ENCODE measurements at places on chromosomes 12 and 14.

- no peak for DNase-seq
Observed at GRCh38 chr12:120983759-120984158, 5.4 kb downstream of the HNF1A start.

GRCh38 chr12:114302606-114303315 lies 103.2 kb downstream of the TBX5 start:
- no peak for DNase-seq

DNA sequence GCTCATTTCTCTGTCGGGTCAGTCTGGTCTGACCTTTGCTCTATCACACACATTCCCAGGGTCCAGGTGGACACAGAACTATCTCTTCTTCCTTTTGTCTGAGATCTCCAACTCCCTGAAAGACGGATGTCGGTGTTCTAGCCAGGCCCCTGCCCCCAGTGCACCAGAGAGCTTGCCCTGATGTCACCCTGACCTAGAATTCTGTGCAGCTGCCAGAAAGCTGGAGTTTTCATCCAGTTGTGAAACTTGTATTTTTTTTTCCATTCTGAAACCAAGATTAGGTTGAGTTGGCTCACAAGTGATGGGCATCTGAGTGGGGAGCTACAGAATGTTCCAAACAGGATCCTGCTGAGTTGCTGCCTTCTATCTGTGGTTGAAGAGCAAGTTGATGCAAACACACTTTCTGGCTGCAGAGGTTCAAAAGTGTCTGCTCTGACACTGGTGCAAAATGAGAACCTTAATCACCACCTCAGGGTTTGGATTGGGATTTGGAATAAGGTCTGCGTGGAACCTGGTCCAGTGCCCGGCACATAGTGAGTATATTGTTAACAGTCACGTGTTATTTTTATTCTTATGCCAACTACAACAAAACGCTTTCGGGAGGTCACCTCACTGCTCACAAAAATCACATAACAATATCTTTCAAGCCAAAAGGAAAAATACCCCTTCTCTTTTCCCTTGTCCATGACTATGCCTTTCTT lies 211.5 kb downstream of the SLC15A4 start:
- no peak for DNase-seq

DNA sequence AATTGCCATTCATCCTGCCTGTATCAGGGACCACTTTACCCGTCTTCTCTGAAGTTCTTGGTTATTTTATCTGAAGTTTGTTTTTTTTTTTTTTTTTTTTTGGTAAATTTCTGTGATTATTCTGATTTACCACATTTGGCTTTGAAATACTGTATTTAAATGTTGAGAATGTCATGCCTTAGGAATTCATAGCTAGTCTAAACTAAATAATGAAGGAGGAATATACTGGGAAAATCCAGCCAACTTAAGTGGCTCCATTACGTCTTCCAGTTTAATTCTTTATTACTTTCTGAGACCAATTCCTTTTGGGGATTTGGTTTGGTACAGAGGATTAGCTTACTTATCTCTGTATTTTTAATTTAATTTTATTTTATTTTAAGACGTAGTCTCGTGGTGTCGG lies 60.3 kb upstream of the KCNMB4 start:
- DNase-seq, result no peak

DNA sequence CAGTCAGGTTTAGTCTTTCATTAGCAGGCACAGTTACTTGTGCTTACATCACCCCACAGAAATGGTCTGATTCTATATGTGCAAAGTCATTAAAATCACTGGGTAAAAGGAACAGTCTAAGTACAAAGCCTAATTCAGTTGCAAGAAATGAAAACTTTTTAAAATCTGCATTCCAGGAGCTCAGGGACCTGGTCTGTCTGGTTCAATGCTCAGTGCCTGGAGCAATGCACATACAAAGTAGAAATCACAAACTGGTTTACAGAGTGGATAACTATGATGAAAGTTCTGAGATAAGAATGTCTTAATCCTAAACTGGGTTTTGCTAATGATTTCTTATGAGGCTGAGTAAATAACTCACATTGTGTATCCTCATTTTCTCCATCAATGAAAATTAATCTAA lies 28.7 kb downstream of the LMNTD1 start:
- no peak for DNase-seq

GRCh38 chr14:37436519-37436918 lies 158.5 kb downstream of the FOXA1 start:
- no peak for DNase-seq

- no peak for DNase-seq
Observed at GRCh38 chr14:104865081-104865630, at the start of gene CEP170B. Gene CEP170B, plus strand, starts transcription at chr14:104865268. Its CDS starts 3,183 bp downstream, at chr14:104868451.

- DNase-seq, result no peak
Observed at GRCh38 chr14:38291681-38292467, 36.0 kb upstream of the CLEC14A start.

DNA sequence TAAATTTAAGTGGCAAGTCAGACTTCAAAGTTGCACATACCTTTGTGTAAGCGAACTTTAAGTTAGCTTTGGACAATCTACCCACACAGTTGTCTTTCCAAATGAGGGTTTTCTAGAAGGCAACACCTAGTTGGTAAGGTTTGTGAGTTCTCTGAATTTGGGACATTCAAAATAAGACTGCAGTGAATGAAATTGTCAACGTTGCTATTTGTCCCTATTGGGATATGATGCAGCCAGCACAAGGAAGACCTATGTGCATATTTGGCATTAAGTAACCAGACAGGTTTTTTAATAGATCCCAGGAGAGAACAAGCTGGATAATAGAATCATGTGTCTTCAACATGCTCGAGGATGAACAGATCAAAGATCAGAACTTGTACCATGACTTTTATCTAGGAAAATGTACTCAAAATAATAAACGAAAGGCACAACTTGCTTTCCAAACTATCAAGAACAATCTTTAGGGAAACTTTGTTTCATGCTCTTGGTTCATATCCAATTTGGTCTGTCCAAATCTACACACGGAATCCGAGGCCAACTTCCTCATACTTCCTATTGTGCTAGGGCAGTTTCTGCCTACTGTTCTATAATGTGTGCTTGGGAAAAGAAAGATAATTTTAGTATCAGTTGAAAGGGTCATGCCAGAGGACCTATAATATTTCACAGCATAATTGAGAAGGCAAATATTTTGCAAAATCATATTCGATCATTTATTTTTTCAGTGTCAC lies 284.2 kb upstream of the SOX5 start:
- DNase-seq, result no peak

DNA sequence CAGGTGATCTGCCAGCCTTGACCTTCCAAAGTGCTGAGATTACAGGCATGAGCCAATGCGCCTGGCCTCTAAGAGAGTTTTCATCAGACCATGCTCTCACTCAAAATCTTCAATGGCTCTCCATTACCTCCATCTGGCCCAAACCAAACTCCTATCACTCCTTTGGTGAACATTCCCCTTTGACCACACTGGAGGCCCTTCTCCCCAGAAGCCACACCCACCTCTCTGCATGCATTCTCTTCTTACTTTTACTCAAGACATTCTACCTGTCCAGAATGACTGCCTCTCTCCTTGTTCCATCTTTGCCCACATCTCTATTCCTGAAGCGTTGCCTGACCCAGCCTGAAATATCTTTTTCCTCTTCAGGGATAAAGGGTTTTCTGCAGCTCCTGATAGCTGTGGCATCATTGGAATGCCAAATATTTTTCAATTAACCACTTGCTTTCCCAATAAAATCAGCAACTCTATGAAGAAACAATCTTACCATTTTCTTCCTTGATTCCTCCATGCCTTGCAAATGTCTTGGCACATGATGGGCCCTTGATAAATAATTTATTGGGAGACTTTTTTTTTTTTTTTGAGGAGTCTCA lies 15.5 kb downstream of the PLEK2 start:
- DNase-seq, result no peak

DNA sequence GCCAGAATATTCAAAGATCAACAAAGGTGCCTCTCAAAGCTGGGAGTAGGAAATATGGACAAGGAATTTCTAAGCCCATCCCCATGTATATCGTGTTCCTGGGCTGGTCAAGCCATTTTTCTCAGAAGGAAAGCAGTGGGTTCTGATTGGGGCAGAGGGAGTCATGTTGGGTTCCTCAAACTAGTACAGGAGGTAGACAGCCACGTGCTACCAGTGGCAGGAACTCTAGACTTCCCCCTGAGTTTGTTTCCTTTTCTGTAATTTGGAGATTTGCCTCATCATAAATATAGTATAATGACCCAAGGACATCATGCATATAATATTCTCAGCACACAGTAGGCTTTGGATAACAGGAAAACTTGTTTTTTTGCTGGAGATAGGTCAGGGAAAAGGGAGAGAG lies 16.4 kb upstream of the PLEKHH1 start:
- DNase-seq, result no peak

- DNase-seq, result no peak
Observed at GRCh38 chr14:55398679-55399078, 13.0 kb downstream of the ATG14 start.

- DNase-seq, result no peak
Observed at GRCh38 chr12:121331248-121331647, 21.0 kb downstream of the ANAPC5 start.

DNA sequence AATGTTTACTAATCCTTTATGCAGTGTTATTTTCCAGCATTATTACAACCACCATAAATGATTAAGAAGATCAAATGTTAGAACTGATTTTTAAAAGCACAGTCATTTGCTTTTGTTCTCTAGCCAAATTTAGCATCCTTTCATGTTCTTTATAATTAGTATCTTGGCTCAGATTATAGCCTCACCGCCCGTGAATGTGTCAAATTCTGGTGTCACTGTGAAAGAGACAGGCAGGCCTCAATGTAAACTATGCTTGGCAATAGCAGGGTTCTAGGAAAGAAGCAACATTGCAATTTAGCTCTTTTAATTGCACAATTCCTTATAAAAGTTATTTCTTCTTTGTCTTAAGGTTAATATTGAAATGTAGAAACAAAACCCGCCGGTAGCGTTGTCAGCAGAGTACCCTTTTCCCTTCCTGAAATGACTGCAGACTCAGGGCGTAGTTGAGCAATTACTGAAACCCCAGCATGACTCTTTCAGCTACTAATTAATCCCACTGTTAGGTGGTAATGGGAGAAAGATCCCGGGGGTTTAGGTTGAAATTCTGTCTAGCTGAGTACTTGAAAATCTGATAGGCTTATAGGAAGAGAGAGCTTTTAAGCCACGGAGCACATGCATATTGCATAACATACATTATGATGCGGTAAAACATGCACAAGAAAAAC lies 1600.5 kb upstream of the SEL1L start:
- no peak for DNase-seq

GRCh38 chr12:51470116-51470515 lies 45.5 kb downstream of the SLC4A8 start:
- no peak for DNase-seq

GRCh38 chr12:115740586-115741155 lies 536.8 kb downstream of the MED13L start:
- no peak for DNase-seq

DNA sequence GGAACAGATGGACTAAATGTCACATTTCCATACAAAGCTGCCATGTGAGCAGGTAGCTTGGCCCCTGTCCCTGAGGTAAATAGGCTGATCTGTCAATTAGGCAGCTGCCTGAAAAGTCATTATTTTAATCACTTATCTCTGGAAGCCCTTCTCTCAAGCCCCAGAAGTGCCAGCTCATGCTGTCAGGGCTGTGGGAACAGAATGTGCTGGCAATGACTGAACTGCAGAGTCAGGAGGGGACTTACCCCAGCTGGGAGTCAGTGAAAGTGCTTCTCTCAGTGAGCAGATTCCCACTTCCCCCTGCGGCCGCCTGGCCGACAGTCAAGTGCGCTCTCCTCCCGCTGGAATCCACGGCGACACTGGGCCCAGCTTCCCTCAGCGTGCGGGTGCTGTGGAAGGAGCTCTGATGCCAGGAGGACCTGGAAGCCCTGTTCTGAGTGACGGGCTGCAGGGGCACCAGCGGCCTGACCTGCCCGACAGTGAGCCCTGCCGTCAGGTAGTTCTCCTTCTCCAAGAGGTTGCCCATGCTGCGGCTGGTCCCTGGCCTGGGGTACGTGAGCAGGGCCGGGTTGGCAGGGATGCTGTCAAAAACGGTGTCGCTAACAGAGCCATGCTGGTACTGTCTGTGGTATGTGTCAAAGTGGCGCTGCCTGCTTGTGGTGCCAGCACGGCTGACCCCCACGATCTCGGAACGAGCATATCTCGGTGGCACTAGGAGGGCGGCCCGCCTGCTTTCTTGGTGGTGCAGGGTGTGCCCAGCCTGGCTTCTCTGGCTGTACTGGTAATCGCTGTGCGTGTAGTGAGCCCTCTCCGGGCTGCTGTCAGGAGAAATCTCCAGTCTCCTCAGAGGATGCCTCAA lies 18.7 kb downstream of the PKP2 start:
- DNase-seq, result no peak

Data from activated gamma-delta T cell treated with anti-CD3 and anti-CD28 coated beads, Interleukin-2, amount 50 U/mL, for 16 hours (primary cell).